RWPE2 (cell line): ENCODE measurements at places on chromosomes 7 and 10.

GRCh38 chr10:129879655-129880054 lies 84.4 kb downstream of the EBF3 start:
- no peak for DNase-seq

GRCh38 chr7:98409843-98410242 lies 9.0 kb upstream of the BAIAP2L1 start:
- DNase-seq: no peak

DNA sequence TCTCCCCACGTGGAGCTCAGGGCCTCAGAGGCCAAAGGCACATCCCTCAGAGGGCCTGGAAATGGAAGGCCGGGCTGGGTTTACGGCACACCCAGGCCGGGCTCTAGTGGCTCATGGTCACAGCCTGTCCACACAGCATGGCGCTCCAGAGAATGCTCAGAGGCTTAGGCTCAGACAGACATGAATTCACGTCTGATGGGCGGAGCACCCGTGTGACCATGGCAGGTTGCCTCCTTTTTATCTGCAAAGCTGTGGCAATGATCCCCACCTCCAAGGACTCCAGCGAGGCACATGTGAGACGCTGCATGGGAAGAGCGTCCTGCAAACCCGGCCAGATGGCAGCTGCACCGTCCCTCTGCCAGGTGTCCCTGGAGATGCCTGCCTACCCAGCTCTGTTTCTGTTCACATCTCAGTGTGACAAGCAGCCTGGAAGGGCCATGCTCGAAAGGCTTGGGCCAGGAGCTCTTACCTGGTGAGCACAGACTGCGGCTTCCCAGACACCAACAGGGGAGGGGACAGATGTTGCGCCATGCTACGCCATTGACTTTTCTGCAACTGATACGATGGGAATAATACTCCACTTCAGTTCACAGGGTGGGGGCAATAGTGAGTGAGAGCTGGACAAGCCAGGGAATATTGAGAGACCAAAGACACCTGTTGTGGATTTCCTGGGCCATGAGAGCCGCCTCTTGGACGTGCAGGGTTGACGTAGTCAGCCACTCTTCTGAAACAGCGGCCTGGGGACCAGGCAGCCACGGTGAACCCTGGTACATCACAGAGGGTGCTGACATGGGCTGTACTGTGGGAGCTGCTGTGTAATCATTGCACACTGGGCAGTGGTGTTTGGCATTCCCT lies 34.4 kb upstream of the FAM20C start:
- DNase-seq: peak; percentile 40

DNA sequence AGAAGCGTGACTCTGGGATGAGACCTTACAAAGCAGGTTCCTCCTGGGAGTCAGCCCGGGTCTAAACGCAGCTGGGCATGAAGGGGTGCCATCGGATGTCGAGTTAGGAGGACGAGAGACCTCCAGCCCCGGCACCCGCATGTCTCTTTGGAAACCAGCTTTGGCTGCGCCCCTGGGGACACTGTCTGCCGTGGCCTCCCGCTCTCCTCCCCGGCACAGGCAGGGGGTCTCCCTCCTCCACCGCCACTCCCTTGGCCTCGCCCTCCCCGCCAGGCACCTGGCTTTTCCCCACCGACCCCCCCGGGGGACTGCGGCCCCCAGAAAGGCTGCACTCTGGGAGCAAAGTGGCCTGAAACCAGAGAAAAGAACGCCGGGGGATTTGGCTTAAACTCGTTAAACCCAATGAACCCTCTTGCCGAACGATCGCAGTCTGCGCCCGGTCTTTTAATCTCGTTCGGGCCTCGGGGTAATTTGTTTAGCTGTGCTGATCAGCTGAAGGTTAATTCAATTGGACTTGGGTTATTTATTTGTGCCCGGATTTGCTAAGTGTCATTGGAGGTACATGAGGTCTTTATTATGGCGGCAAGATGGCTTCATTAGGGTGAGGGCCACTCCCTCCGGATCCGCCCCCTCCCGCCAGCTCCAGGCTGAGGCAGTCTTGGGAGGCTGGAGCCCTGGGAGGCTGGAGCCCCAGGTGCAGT lies 16.4 kb upstream of the PSMG3 start:
- no peak for DNase-seq

GRCh38 chr10:32911285-32912016 lies 46.6 kb downstream of the ITGB1 start:
- DNase-seq: no peak

DNA sequence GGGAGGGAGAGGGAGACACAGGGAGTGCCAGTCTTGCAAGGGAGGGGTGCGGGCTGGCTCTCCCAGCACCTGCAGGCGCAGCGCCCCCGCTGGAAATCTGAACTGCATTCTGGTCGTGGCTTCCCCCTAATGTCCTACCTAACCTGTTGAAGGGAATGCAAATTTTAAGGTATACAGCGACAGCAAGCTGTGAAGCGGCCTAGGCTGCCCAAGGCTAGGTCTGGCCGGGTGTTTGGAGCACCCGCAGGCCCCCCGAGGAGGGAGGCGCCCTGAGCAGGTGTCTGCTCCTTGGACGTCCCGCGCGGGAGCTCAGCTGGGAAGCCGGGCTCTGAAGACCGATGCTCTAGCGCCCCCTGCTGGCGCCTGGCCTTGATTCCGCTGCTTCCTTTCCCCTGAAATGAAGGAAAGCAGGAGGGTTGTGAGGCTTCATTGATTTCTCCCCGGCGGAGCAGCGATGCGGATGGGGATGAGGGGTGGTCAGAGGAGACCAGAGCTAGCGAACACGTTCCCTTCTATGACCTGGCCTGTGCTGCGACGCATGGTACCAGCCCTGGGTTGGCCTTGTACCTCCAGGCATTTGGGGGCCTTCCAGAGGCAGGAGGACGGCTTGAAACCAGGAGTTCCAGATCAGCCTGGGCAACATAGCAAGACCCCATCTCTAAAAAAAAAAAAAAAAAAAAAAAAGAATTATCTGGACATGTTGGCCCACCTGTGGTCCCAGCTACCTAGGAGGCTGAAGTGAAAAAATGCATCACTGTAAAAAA lies 601.3 kb downstream of the GALNT17 start:
- no peak for DNase-seq

DNA sequence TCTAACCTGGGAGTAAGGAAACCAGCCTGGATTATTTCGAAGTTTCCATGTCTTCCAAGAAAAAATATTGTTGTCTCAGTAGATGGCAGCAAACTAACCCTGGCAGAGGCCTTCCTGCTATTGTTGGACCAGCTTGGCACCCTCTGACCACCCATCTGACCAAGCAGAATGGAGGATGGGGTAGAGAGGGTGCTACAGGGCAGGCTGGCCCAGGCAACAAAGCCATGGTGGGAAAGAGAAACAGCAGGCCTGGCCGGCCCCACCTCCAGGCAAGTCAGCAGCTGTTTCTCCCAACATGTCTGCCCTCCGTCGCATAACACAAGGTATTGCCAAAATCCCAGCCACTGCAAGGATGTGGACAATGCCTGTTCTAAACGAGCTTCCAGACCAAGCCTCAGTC lies 95.0 kb downstream of the FAM53B start:
- no peak for DNase-seq

DNA sequence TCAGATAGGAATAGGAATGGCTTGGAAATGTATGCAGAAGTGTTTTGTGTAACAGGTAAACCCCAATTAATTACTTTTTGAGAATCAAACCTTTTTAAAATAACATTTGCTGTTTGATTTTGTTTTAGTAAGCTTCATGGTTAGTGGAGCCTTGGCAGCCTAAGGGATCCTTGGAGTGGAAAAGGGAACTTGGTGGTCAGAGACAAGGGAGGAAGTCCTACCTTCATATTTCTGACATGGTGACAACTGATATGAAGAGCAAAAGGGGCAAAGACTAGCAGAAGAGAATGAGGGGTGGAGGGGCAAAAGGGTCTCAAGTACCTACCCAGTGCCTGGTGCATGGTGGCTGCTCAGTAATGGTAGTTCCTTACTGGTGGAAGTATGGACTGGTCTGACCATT lies 32.3 kb downstream of the AHCYL2 start:
- no peak for DNase-seq
